ENCODE measurements at places on chromosomes 6 and 20.

DNA sequence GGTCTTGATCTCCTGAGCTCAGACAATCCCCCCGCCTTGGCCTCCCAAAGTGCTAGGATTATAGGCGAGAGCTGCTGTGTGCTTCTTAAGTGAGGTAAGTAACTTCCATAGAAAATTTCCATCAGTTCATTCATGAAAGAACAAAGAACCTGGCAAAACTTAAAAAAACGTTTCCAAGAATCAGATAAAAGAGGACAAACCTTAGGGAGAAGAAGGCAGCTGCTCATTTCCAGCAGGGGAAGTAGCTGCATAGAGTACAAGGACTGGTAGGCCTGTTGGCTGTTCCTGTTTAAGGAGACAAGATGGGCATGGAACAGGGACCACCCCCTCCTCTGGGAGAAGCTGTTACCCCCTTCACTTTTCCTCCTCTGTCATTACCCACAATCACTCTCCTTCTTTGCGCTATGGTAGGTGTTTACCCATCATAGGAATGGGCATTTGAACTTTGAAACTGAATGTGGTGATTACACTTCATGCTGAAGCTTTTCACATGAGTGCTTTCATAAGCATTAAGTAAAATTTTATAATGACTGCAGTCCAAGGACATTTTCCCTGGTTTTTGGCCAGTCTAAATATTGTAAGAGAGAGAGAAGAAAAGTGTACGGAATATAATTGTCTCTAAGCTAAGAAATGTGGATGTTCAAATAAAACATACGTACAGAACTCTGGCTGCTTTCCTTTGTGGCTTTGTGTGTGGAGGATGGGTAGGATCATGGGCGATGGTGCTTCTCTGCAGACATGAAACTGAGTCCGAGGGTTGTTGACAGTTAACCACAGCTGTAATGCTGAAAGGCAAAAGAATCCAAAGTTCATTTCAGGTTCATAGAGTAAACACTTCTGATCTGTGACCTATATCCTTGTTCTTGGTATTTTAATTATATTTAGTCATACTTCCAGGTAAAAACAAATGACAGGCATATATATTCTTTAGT lies 56.4 kb downstream of the CCN2 start:
- DNase-seq = no peak

- no peak for DNase-seq
Measured at GRCh38 chr6:66717801-66718200, 1010.8 kb upstream of the EYS start.

GRCh38 chr20:32646486-32646885 lies 27.3 kb downstream of the C20orf203 start:
- no peak for DNase-seq

- no peak for DNase-seq
Measured at GRCh38 chr20:59725476-59726280, 121.3 kb downstream of the PHACTR3 start.

DNA sequence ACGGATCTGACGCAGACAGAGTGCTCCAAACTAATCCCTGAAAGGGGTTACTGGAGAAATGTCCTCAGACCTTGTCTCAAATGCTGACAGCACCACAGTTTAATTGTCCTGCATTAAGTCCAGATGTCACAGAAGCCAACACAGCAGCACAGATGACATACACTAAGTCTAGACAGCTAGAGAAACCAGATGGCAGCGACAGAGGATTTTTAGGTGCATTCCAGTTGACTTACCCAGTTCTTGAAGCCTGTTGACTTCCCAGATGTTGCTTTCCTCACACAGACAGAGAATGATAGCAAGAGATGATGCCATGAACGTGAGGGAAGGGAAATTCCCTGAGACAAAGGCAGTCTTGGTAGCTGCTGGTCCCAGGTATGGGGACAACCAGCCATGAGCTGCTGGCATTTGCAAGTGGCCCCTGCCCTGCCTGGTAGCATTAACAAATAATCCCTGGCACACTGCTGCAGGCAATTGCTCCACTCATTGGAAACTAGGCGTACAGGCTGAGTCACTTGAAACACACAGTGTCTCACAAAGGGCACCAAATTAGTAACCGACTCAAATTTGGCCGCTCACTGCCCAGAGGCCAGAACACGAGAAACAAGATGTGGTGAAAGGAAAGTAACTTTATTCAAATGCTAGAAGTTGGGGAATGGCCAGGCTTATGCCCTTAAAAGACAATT lies 52.2 kb downstream of the ADGB start:
- DNase-seq = no peak

- no peak for DNase-seq
Measured at GRCh38 chr6:3962291-3963280, 113.4 kb downstream of the FAM50B start.

DNA sequence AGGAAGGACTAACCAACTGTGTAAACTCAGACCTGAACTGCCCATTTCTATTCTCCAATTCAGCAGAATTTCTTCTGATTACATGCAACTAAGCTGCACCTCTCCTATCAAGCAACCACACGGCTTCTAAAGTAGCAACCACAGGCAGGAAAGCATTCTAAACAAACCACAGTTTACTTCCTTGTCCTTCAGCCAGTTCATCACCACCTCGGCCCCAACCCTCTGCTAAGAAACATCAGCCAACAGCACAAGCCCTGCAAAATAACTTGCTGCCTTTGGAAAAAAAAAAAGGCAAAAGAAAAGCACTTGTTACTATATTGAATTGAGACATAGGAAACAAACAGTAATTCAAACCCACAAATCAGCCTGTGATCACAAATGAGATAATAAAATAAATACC lies 140.3 kb downstream of the NFATC2 start:
- DNase-seq = peak; percentile 18

DNA sequence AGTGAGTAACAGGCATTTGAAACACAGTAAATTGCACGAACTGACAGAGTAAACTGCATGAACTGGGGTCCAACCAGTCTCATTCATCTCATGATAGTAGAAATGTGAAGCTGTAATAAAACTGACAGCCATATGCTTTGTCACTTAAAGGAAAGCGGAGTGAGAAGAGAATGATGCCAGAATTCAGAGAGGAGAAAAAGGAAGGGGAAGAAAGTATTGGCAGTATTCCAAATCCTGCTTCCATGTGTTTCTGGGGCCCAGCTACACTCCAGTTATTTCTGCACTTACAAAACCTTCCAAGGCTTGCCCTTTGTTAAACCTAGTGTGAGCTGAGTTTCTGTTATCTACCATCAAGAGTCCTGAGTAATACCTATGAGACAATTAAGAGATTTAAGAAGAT lies 17.2 kb downstream of the SNX14 start:
- no peak for DNase-seq

GRCh38 chr6:141598487-141598886 lies 534.2 kb upstream of the GJE1 start:
- no peak for DNase-seq

Measured in NCI-H2029 treated with DMSO at 0.1 percent for 48 hours (cell line).